ENCODE measurements at places on chromosomes 2 and 18.

GRCh38 chr2:71713581-71714580, 260.5 kb downstream of the DYSF start:
- no peak for DNase-seq

DNA sequence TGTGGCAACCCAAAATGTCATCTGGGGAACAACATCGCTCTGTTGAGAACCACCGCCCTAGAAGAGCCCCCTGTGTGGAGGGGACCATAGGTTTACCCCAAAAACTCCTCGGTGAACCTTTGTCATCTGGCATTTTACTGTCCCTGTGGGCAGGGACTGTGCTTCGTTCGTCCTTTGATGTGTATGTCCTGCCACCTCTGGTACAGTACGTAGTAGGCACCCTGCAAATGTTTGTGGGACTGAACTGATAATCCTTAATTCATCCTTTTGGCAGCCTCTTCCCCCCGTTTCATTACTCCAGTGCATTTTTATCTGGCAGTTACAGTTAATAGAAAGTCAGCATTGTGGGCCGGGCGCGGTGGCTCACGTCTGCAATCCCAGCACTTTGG, 728 bp downstream of the NAPG start:
- DNase-seq: no peak

GRCh38 chr18:44716697-44717163, 36.0 kb downstream of the SETBP1 start:
- no peak for DNase-seq

DNA sequence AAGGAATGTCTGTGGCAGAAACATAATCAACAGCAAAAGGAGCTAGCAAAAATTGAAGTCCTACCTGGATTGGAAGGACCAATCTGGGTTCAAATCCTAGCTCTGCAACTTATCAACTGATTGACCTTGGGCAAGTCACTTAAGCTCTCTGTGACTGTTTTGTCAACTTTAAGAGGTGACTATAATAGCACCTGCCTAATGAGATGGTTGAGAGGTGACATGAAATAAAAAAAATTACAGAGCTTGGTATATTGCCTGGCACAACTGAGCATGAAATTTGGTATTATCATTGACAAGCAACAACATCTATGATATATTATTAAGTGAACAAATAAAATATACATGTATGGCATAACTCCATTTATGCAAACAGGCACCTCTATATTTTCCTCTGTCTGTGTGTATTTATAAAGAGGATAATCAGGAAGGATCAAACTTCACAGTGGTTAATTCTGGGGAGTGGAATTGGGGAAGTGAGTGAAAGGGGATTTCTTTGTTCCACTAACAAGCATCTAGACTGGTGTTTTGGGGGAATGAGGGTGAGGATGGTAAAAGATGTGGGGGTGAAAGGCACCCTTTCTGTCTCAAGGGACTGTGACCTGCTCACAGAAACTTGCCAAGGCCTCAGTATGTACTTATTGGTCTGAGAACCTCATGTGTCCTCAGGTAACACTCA, 132.8 kb upstream of the SERTAD2 start:
- DNase-seq: no peak
